Stimulated activated CD8-positive, alpha-beta memory T cell treated with anti-CD3 and anti-CD28 coated beads, Interleukin-7, amount 100 ng/mL, for 48 hours (primary cell): ENCODE measurements at places on chromosomes 3 and 15.

GRCh38 chr3:22045882-22046281 lies 294.9 kb upstream of the ZNF385D start:
- no peak for DNase-seq

- DNase-seq: no peak
Measured at GRCh38 chr3:64789111-64789510, 101.3 kb upstream of the ADAMTS9 start.

DNA sequence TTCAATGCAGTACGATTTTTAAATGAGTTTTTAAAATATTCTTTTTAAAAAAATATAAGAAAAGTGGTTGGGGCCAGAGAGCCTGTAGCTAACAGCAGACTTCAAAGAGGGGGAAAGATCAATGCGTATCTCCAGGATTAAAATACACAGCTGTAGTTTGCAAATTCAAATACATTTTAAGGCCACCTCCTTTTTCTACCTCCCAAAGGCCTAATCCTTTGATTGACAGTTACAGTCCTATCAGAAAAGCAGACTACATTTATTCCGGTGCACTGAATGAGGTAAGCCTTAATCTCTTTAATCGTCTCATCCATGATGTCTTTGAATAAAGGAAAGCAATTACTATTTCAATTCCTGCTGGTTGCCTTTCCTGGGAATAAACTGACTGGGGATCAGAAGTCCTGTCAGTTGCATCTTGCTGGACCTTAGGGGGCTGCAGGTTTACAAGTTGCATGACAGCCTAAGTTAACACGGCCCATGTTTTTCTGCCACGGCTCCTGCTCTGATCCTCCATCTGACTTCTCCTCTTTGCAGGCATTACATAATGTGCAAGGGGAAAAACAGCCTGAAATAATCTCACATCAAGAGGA lies 51.7 kb downstream of the CADPS start:
- DNase-seq: no peak

- no peak for DNase-seq
Measured at GRCh38 chr3:117624424-117624823, 914.8 kb downstream of the TUSC7 start.

- DNase-seq: no peak
Measured at GRCh38 chr3:63386568-63386967, 108.5 kb downstream of the SYNPR start.

GRCh38 chr15:90001683-90002427 lies 731 bp downstream of the ZNF710 start:
- DNase-seq: no peak

- DNase-seq: no peak
Measured at GRCh38 chr3:148102156-148102555, 595.5 kb upstream of the AGTR1 start.
